ENCODE measurements at places on chromosomes 16 and 17. TPM values are rescaled to one million over a fixed set of nuclear protein-coding genes. Genes with fewer than 3 reads are reported as not detected.

- DNase-seq: no peak
These were observed 22.3 kb downstream of the SRP68 start for GRCh38 chr17:76049836-76050537.

GRCh38 chr17:2025622-2026309 lies 632 bp upstream of the RTN4RL1 start:
- DNase-seq: peak; percentile 85

GRCh38 chr17:19510903-19511302 lies 22.8 kb upstream of the SLC47A1 start:
- no peak for DNase-seq

DNA sequence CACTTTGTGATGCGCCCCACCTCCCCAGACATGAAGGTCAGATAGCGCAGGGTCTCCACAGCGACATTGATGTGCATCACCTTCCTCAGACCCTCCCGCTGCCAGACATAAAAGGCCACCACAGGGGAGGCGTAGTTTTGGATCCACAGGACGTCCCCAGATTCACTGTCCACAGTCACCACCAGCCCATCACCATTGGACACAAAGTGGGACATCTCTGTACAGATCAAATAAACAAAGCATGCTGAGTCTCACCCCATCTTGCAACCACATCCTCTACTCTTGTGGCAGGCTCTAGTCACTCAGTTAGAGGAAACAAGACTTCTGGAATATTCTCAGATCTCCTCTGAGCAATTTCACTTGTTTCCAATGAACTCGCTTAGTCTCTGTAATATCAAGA lies 46.3 kb upstream of the ICAM2 start:
- DNase-seq: no peak

DNA sequence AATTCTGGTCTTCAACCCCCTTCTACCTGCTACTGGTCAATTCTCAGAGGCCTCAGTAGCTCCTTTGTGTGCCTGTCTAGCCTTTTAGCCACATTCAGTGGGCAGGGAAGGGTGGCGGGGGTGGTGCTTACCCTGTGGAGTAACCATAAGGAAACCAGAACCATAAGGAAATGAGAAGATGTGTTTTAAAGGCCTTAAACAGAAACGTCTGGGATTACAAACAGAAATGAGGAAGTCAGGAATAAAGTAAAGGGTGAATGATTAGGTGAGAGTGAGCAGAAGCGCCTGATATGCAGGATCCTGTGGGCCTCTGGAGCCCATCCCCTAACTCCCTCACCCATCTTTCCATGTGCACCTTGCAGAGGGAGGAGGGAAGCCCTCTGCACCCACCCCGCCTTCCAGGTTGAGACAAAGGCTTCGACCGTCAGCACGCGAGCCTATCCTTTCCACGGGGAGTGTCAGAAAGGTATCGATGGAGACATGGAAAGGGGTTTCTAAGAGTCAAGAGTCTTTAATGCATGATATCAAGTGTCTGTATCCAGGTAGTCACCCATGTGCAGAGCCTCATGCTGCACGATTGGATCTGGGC lies 20.4 kb downstream of the KIAA0513 start:
- no peak for DNase-seq

DNA sequence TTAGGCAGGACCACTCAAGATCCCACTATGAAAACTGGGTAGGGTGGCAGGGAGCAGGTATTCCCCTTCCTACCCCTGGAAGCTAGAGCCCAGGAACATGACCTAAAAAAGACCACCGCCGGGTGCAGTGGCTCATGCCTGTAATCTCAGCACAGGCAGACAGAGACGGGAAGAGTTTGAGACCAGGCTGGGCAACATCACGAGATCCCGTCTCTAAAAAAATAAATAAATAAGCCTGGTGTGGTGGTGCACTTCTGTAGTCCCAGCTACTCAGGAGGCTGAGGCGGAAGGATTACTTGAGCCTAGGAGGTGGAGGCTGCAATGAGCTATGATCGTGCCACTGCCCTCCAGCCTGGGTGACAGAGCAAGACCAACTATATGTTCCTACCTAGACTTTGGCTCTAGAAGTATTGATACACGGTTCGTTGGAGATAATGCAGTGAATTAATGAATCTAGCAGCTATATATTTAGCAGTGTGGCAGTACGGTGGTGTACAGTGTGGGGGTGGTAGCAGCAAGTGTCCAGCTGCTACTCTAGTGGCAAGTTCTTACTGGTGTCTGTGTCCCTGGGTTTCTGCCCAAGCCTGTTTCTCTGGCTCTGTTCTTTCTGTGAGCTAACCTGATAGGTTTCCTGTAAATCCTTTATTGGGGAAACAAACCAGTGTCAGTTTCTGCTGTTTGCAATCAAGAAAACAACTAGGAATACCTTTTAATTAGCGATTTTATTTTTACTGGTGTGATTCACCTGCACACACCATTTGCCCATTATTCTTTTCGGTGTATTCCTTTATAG lies 3.3 kb upstream of the USP31 start:
- DNase-seq: no peak

GRCh38 chr17:57806167-57806830 lies 43.5 kb downstream of the MRPS23 start:
- DNase-seq: no peak

Gene ACSM2A
- not detected for polyA plus RNA-seq

Gene MYH3
- 0.36 TPM for polyA plus RNA-seq

Measured in brain (organoid and tissue), 16 donors.